ENCODE measurements at places on chromosomes 13 and 19.

- no peak for DNase-seq
Observed at GRCh38 chr13:113658836-113659235, 838 bp upstream of the ATP4B start.

DNA sequence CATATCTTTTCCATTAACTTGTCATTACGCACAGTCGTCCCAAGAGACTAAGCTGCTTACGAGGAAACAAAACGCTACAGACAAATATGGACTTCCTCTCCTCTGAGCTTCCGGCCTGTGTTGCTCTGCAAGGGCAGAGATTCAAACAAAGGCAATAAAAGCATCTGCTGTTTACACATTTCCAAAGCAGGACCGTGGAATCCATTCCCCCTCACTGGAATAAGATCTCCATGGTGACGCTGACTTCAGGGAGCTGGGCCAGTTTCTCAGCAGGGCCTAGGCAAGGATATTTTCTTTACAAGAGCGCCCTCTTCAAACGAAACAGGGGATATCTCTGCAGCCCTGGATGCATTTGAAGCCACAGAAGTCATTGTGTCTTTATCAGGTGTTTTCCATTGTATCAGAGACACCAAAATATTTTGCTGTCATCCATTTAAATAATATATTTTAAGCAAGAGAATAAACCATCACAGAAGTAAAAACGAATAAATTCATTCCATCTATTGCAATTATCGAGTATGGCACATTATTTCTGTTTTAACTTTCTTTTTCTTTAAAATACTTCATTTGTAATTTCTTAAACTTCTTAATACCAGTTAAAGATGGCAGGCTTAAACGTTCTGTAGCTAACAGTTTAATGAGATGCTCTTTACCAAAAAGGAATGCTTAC, 177.5 kb downstream of the DCLK1 start:
- peak; percentile 91 for DNase-seq

DNA sequence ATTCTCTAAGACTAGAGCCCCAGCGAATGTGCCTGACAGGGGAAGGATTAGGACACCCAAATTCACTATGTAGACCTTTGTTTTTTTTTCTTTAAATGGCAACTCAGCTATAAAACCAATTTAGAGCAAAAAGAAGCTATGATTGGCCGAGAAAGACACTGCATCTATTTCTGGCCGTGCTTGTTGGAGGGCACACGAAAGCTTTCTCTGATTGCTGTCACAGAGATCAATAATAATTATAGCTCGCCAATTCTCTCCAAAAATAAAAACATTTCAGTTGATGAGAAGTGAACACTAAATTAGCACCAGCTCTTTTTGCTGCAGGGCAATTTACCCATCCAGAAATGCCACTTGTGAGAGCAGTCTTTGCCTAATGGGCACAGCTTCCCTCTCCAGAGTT, 31.2 kb downstream of the CBY2 start:
- no peak for DNase-seq

GRCh38 chr13:62598708-62599107, 1183.1 kb upstream of the PCDH20 start:
- no peak for DNase-seq

GRCh38 chr13:37273836-37274235, 168.4 kb upstream of the CSNK1A1L start:
- no peak for DNase-seq

GRCh38 chr13:66068683-66069082, 1161.5 kb downstream of the PCDH9 start:
- no peak for DNase-seq

- DNase-seq: no peak
Observed at GRCh38 chr13:35718084-35718483, 241.6 kb upstream of the MAB21L1 start.

- no peak for DNase-seq
Observed at GRCh38 chr19:29876414-29876813, 64.6 kb downstream of the CCNE1 start.

DNA sequence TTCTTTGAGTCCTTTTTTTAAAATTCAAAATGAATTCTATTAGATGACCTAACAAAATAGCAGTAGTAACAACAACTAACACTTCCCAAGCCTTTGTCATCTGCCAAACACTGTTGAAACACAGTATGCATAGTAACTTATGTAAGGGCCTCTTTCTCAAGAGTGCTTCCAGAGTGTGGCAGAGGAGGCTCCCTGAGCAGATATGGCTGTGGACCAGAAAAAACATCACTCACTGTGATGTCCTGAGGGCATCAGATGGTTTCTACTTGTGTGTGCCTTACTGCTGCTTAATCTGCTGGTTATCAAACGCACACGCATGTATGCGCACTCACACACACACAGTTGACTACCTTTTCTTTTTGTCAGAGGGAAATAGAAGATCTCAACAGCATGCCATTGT, 110.8 kb downstream of the DLEU7 start:
- peak; percentile 50 for DNase-seq

GRCh38 chr13:25085125-25085742, 10.7 kb upstream of the PABPC3 start:
- DNase-seq: no peak

GRCh38 chr13:33764716-33765115, 53.2 kb upstream of the RFC3 start:
- no peak for DNase-seq

- no peak for DNase-seq
Observed at GRCh38 chr13:89514534-89515312, 1832.8 kb upstream of the MIR17HG start.

GRCh38 chr13:79837741-79838450, 356.9 kb downstream of the NDFIP2 start:
- peak; percentile 44 for DNase-seq

GRCh38 chr13:28058866-28059613, 41.3 kb downstream of the FLT3 start:
- DNase-seq: no peak

GRCh38 chr19:39497996-39498797, 550 bp upstream of the DLL3 start:
- no peak for DNase-seq

DNA sequence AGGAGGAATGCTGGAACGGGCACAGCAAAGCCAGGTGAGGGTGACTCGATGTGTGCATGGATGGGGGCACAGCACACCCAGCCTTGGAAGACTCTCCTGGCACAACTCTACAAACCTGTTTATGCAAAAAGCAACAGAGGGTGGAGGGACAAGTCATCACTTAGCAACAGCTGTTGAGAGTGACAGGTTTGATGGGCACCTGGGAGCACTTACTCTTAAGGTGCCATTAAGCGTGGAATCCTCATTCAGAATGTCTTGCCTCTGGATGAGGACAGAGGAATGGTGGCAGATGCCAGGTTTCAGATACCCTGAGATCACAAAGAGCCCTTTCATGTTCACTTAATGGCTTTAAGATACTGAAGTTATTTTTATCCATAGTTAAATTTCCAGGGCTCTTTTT, 97.0 kb downstream of the DCT start:
- no peak for DNase-seq

- no peak for DNase-seq
Observed at GRCh38 chr19:39264306-39265290, 3.6 kb upstream of the IFNL2 start.

- no peak for DNase-seq
Observed at GRCh38 chr19:50432221-50433028, at the start of gene MYBPC2. Gene MYBPC2, plus strand, starts transcription at chr19:50432892. Its CDS starts 62 bp downstream, at chr19:50432954.

DNA sequence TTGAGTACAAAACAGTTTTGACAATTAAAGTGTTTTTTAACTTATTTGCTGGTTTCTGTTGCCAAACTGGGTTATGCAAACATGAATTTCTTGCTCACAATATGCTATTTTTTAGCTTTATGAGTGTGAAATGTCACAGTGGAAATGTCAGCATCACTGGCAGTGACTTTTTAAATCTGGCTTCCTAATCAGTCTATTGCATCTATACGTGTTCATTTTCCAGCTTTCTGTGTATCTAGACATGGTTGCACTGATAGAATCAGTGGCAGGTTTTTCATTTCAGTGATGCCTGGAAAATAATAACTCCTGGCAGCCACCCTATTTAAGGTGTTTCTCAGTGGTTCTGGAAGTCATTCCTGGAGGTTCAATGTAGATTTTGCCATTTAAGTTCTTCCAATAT, 146.7 kb downstream of the SLITRK6 start:
- DNase-seq: no peak

DNA sequence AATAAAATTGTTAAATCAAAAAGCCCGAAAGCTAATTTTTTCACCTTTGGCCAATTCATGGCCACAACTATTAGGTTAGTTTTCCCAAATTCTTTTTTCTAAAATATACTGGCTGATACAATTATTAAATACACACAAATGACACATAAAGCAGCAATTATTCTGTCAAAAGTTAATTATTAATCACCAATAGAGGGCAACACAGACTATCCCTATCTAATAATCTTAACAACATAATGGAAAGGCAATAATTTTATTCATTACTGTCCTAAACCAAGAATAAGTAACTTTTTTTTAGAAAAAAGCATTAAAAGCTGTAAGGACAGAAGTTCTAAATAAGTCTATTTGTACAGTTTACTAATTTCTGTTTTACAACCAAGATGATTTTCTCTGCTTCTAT, 51.7 kb downstream of the KATNAL1 start:
- DNase-seq: no peak

- no peak for DNase-seq
Observed at GRCh38 chr13:30869491-30869890, 36.6 kb upstream of the MEDAG start.

All from BJ (cell line).